GM23248 (cell line): ENCODE measurements at places on chromosomes 1 and 21. TPM values are rescaled to one million over a fixed set of nuclear protein-coding genes. Genes with fewer than 3 reads are reported as not detected.

CACNA1S gene
- total RNA-seq = not detected in 2 replicates

LYPLA2 gene
- total RNA-seq = 48.1 and 58.4 TPM in 2 replicates

GRCh38 chr1:162719678-162720077 lies 70.8 kb upstream of the HSD17B7 start:
- DNase-seq = no peak

DNA sequence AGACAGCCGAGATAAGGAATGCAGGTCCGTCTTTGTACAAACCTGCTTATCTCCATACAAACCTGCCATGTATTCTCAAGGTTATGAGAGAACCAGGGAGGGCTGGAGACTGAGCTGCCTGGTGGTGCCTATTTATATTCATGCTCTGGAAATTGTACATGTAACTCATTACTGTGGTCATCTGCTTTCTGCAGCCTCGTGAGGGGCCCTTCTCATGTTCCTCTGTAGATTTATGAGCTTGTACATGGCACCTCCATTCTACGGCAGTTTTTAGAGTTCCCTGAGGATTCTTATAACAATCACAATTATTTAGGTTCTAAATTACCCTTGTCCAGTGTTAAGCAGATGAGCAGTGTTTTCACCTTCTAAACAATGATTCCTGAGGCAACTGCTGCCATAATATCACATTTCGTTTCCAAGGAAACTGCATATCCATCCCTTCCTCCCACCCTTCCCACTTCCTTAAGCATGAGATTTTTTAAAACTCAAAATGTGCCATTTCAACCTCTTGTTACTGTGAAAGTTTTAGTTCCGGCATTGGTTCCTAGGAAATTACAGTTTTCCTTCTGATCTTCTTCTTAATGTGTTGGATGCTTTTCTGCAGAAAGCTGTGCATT lies 112.1 kb downstream of the ST6GALNAC3 start:
- DNase-seq = no peak

DNA sequence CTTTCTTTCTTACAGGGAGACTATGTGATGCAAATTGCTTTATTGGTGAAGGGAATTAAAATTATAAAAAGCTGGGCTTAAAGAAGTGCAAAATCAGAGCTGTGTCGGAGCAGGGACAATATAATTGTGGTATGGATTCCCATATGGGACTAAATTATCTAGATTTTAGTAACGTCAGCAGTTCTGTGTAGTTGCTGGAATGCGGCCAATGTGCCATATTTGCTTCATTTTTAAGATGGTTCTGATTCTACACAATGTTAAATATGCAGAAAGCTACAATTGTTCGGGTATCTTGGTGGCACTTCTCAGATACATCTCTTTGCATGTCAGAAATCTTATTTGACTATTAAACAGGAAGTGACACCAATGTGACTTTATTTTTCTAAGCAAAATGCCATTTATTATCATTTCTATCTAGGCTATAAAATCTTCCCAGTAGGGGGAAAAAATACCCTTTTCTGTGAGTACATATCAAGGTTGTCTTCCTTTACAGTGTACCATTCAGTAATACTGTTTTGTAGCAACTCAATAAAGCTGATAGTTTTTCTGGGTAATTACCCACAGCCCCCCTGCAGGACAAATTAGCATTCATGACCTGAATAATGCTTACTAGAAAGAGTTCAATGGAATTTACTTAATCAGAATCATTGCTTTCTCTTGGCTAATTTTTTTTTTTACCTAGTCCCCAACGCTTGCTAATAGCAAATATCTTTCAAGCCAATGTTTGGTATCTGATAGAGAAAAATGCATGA lies 288.3 kb upstream of the ADGRL2 start:
- DNase-seq = no peak

HPDL gene
- total RNA-seq = 3.7 TPM in 2 replicates

HJV gene
- not detected in 2 replicates for total RNA-seq

- no peak for DNase-seq
Measured at GRCh38 chr1:3312310-3312897, 142.1 kb upstream of the ARHGEF16 start.

DNA sequence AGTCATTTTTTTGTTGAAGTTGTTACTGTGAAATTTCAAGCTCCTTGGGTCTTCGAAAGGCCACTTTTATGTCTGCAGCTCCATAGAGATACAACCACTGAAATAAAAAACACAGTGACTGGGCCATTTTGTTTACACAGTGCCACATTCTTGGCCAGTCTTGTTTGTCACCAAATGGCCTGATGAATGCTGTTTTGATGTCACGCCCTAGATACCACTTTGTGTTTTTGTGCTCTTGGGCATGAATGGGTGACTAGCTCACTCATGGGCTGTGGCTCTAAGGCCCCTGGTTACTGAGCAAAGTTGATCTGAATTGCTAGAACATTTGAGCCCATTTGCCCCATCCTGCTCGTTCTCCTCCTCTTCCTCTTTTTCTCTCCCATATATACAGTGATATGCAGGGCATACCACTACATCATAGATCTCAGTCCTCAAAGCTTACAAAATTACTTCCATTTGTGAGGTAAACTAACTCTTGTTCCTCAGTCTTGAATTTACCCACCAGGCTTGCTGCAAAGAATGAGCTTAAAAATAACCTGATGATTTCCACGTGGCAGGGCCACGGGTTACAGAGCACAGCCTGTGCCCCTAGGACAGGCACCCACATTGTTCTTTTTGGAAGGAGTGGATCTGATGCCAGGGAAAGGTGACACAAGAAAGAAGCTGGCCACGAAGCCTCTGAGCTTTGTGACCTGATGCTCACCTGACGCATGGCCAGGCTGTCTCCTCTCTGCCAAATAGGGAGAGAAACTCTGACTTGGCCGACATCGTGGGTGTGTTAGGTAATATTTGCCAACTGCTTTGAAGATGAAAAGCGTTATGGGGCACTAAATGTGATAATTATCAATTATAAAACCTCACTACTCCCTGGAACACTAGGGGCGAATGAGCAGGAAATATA lies 92.4 kb downstream of the RUNX1 start:
- DNase-seq = no peak
